Gastroesophageal sphincter (tissue), 4 donors: ENCODE measurements at places on chromosomes 2 and 18. TPM values are rescaled to one million over a fixed set of nuclear protein-coding genes. Genes with fewer than 3 reads are reported as not detected.
A peak's percentile ranks its signal among the peaks of the same experiment; 100 is the strongest.

- H3K27me3 ChIP-seq, result peaks cover 10% of the 10 kb centered on the region
- no peaks in the 10 kb centered on the region for H3K36me3 ChIP-seq
- no peaks in the 10 kb centered on the region for H3K4me1 ChIP-seq
- H3K4me3 ChIP-seq, result no peak overlapping the region
Observed at GRCh38 chr2:70520825-70521224, 32.8 kb downstream of the TGFA start.

GRCh38 chr2:208134928-208135586, 5.4 kb upstream of the CRYGC start:
- H3K36me3 ChIP-seq, result no peaks in the 10 kb centered on the region
- no peak overlapping the region for H3K27ac ChIP-seq
- H3K4me3 ChIP-seq, result no peak overlapping the region
- no peaks in the 10 kb centered on the region for H3K4me1 ChIP-seq
- H3K27me3 ChIP-seq, result no peaks in the 10 kb centered on the region

GRCh38 chr18:61975526-61976326, 82.9 kb upstream of the RNF152 start:
- H3K4me1 ChIP-seq, result no peaks in the 10 kb centered on the region
- no peaks in the 10 kb centered on the region for H3K36me3 ChIP-seq
- no peak overlapping the region for H3K27ac ChIP-seq
- H3K27me3 ChIP-seq, result no peaks in the 10 kb centered on the region
- ATAC-seq, result no peak

- no peaks in the 10 kb centered on the region for H3K4me1 ChIP-seq
- H3K4me3 ChIP-seq, result no peak overlapping the region
- no peak overlapping the region for H3K27ac ChIP-seq
- H3K27me3 ChIP-seq, result no peaks in the 10 kb centered on the region
Observed at GRCh38 chr2:2574401-2575180, 243.5 kb upstream of the MYT1L start.

DNA sequence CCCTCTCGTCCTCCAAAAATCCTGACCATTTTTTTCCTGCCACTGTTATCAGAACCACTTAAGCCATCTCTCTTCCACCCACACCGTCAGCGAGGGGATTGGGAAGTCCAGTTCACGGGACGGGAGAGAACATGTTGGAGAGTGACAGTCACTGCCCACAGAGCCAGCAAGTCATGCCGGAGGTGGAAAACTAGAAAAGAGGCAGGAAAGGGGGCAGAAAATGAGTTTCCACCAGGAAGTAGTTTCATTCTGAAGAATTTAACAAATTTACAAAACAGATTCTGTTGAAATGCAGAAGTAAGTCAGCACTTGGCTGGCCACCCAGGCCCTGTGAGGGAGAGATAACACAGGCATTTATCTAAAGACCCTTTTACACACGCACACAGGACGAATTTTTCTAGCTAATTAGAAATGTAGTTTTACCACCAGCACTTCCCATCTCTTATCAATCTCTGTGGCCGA, 431.3 kb downstream of the TSN start:
- H3K27ac ChIP-seq, result no peak overlapping the region
- no peaks in the 10 kb centered on the region for H3K36me3 ChIP-seq
- no peaks in the 10 kb centered on the region for H3K4me1 ChIP-seq
- no peak for ATAC-seq
- no peak overlapping the region for H3K4me3 ChIP-seq
- H3K27me3 ChIP-seq, result no peaks in the 10 kb centered on the region

DNA sequence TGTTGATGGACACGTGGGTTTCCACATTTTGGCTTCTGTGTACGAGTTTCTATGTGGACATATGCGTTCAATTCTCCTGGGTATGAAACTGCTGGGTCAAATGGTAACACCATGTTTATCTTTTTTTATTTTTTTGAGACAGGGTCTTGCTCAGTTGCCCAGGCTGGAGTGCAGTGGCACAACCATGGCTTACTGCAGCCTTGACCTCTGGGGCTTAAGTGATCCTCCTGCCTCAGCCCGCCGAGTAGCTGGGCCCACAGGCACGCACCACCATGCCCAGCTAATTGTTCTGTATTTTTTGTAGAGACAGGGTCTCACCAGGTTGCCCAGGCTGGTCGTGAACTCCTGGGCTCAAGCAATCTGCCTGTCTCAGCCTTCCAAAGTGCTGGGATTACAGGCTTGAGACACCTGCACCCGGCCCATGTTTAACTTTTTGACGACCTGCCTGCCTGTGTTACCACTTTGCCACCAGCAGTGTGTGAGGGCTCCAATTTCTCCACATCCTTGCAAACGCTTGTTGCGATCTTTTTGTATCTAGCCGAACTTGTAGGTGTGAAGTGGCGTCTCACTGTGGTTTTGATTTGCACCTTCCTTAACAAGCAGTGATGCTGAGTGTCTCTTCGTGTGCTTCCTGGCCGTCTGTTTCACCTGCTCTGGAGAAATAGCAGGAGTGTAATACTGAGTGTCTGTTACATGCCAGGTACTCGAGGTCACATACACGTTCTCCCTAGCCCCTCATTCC, 6.9 kb downstream of the HSBP1L1 start:
- no peaks in the 10 kb centered on the region for H3K4me1 ChIP-seq
- no peak overlapping the region for H3K4me3 ChIP-seq
- ATAC-seq, result no peak
- H3K27me3 ChIP-seq, result no peaks in the 10 kb centered on the region
- H3K36me3 ChIP-seq, result no peaks in the 10 kb centered on the region

GRCh38 chr2:170208967-170209366, 31.0 kb downstream of the MYO3B start:
- no peaks in the 10 kb centered on the region for H3K36me3 ChIP-seq
- no peak for ATAC-seq
- H3K27me3 ChIP-seq, result no peaks in the 10 kb centered on the region
- H3K4me3 ChIP-seq, result no peak overlapping the region
- no peak overlapping the region for H3K27ac ChIP-seq
- no peaks in the 10 kb centered on the region for H3K4me1 ChIP-seq

GRCh38 chr2:240628808-240629618, 3.7 kb downstream of the GPR35 start:
- peaks cover 12% of the 10 kb centered on the region for H3K27me3 ChIP-seq
- peak; percentile 16 for ATAC-seq
- H3K4me3 ChIP-seq, result no peak overlapping the region
- H3K36me3 ChIP-seq, result no peaks in the 10 kb centered on the region
- H3K4me1 ChIP-seq, result no peaks in the 10 kb centered on the region

- H3K4me3 ChIP-seq, result no peak overlapping the region
- no peak overlapping the region for H3K27ac ChIP-seq
- H3K4me1 ChIP-seq, result peaks cover 6% of the 10 kb centered on the region
- no peak for ATAC-seq
- H3K27me3 ChIP-seq, result peaks cover 2% of the 10 kb centered on the region
- no peaks in the 10 kb centered on the region for H3K36me3 ChIP-seq
Observed at GRCh38 chr18:12041561-12041960, 52.1 kb upstream of the ANKRD62 start.

GRCh38 chr2:88181511-88181910, 11.4 kb downstream of the THNSL2 start:
- no peak overlapping the region for H3K27ac ChIP-seq
- no peak for ATAC-seq
- no peaks in the 10 kb centered on the region for H3K27me3 ChIP-seq
- no peaks in the 10 kb centered on the region for H3K4me1 ChIP-seq
- H3K4me3 ChIP-seq, result no peak overlapping the region
- H3K36me3 ChIP-seq, result no peaks in the 10 kb centered on the region

DNA sequence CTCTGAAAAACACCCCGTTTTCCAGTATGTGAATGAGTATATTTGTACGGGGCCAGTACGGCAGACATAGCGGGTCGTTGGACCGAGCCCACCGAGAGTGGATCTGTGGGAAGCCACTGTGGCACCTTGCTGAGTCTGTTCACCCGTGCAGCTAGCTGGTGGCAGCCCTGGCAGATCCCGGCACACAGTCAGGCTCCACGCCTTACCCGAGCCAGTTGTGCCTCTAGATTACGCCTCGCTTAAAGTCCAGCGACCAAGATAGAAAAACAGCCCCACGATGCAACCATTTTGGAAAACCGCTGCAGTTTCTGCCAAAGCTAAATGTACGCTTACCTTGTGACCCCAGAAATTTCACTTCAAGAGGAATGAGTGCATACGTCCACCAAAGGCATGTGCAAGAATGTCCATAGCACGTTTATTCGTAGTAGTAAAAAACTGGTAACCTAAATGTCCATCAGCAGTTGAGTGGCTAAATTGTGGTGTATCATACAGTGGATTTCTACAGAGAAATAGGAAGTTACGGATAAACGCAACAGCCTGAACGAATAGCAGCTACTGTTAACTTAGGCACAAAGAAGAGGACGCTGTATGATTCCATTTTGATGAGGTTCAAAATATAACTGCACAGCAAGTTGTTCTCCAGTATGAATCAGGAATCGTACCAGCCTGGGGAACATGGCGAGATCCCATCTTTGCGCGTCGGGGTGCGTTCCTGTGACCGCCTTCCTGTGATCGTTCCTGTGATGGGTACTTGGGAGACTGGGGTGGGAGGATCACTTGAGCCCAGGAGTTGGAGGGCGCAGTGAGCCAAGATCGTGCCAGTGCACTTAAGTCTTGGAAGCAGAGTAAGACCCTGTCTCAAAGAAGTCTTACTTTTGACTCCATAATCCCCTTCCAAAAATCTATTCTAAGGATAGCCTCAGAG, 688 bp upstream of the WDR33 start:
- H3K36me3 ChIP-seq, result no peaks in the 10 kb centered on the region
- H3K4me3 ChIP-seq, result peak overlapping the region; percentile 90
- peaks cover 17% of the 10 kb centered on the region for H3K4me1 ChIP-seq
- H3K27ac ChIP-seq, result peak overlapping the region; percentile 98
- H3K27me3 ChIP-seq, result no peaks in the 10 kb centered on the region

- H3K4me3 ChIP-seq, result no peak overlapping the region
- H3K27me3 ChIP-seq, result no peaks in the 10 kb centered on the region
- H3K36me3 ChIP-seq, result no peaks in the 10 kb centered on the region
- H3K4me1 ChIP-seq, result peaks cover 3% of the 10 kb centered on the region
- H3K27ac ChIP-seq, result no peak overlapping the region
Observed at GRCh38 chr2:8448824-8449556, 232.9 kb upstream of the ID2 start.

The SCN2A gene
- 0.81 TPM for total RNA-seq
